Left hindlimb (tissue), 1 donor: ENCODE measurements at places on chromosomes 6 and 20.

DNA sequence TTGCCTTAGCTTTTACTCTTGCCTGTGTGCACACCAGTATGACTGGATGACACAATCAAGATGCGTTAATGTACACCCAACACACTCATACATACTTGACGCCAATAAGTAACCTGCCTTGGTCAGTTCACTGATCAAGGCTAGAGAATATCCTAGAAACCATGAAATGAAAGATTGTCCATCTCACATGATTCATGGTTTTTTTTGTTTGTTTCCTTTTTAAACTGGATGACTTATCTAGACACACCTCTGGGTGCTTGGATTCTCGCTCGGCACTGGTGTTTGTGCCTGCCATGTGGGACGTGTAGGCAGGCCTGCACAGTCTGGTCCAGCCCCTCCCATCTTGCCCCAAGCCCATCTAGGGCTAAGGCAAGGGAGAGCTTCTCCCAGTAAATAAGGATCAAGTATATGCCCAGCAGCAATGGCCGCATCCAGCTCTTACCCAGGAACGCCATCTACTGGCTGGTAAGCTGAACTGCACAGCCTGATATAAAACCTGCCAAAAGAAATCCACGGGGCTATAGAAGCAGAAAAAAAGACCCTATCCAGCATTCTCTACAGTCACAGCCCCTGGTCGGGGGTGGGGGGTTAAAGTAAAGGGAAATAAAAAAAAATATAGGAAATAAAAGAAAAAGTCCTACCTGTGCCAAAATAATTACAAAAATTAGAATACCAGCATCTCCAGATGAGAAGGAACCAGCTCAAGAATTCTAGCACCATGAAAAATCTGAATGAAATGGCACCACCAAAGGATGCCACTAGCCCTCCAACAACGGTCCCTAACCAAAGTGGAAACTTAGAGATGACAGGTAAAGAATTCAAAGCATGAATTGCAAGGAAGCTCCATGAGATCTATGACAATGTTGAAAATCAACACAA, 73.3 kb downstream of the OTOR start:
- no peak for DNase-seq

- DNase-seq = no peak
Observed at GRCh38 chr6:72793641-72794395, 172.0 kb downstream of the KCNQ5 start.

DNA sequence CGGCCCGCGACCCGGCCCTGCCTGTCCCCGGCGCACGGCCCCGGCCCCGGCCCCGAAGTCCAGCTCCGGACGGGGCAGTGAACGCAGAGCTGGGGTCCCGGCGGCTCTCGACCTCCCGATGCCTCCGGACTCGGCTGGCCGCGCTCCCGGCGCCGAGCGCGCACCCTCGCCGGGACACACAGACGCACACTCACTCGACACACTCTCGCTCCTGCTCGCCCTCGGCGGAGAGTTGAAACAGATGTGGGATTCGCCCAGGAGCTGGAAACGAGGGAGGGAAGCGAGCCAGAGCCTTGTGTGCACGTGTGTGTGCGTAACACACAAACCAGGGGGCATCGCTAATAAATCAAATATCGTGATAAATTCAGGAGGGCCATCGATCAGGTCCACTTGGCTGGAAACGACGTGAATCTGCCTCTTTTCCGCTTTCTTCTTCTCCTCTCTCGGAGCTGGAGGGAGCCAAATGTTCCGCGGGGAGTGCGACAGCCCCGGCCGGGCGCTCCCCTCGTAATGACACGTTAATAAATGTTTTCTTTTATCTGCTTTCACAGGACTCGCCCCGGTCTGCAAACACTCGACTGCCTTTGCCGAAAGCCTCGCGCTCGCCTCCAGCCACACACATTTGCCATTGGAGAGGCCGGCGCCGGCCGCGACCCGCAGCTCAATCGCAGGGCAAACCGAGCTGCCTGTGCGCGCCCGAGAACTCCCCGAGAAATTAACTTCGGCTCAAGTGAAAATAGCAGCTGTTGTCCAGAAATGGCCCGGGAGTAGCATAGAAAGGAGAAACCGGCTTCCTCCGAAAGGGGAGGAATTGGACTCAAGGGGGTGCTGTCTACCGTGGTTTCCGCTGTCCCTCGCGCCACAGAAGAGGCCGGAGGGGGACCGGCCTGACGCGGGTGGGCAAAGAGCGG, 828 bp upstream of the SULF2 start:
- DNase-seq = peak; percentile 91

- DNase-seq = no peak
Observed at GRCh38 chr6:1230281-1230680, 81.6 kb upstream of the FOXQ1 start.

- no peak for DNase-seq
Observed at GRCh38 chr20:34615477-34615876, 57.0 kb downstream of the MAP1LC3A start.

GRCh38 chr6:112415366-112415765, 68.2 kb downstream of the RFPL4B start:
- no peak for DNase-seq

GRCh38 chr6:2061880-2062279, 183.5 kb downstream of the GMDS start:
- no peak for DNase-seq

- DNase-seq = no peak
Observed at GRCh38 chr20:57735831-57736737, 26.3 kb upstream of the PMEPA1 start.

DNA sequence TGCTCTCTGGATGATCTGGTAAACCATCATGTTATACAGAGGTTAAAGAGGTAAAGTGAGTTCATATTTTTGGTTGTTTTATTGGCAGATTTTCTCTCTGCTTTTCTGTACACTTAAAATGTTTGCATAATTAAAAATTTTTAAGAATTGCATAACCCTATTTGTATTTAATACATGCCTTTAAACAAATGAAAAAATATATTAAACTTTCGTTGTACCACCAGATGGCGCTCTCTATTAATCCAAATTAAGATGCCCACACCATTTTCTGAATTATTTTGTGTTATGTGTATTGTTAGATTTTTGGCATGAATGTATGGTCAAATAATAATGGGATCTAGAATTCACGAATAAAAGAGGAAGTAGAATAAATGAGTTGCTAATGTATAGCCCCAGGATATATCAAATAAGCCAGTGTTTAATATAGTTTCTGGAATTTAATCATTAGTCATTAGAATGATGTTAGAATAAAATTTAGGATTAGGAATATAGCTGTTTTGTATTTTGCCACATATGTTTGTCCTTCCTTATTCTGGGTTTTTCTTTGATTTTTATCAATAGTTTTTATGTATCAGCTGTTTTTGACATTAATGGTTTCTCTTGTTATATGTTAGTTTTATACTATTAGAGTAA, 38.9 kb downstream of the SMAP1 start:
- DNase-seq = no peak

DNA sequence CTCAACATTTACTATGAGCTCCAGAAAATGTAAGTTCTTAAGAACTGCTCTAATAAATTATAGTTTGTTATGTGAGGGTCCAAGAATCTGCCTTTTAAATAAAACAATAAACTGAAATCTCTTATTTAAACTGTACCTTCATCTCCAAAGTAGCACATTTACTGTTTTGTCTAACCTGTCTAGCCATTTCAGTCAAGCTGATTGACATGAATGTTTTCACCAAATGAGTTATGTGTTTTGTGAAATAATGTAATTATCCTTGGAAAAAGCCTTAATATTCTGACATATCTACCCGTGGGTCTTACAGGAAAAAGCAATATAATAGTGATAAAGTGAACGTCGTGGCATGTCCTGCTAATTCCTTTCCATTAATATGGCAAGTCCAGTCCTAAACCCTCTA, 57.8 kb downstream of the OPRM1 start:
- no peak for DNase-seq

DNA sequence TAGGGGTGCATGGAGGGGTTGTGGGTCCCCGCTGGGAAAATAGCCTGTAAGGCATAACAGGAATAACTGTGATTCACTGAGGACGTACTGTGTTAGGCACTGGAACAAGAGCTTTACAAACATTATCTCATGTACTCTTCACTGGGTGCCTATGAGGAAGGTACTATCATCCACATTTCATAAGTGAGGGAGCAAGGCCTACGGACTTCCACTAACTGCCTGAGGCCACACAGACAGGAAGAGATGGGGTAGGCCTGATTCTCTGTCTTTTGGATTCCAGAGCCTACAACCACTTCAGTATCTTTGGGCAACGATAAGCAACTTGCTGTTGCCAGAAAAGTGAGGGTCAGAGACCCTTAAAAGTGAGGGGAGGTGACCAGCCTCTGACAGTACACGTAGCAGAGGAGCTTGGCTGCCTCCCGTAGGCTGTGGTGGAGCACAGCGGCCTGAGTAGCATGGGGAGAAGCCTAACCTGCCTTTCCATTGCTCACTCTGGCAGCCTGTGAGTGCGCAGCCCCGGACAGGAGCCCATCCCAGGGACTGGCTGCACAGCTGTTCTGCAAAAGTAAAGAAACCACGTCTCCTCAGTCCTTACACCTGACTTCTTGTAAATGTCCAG, 30.4 kb downstream of the PSMB1 start:
- DNase-seq = no peak

DNA sequence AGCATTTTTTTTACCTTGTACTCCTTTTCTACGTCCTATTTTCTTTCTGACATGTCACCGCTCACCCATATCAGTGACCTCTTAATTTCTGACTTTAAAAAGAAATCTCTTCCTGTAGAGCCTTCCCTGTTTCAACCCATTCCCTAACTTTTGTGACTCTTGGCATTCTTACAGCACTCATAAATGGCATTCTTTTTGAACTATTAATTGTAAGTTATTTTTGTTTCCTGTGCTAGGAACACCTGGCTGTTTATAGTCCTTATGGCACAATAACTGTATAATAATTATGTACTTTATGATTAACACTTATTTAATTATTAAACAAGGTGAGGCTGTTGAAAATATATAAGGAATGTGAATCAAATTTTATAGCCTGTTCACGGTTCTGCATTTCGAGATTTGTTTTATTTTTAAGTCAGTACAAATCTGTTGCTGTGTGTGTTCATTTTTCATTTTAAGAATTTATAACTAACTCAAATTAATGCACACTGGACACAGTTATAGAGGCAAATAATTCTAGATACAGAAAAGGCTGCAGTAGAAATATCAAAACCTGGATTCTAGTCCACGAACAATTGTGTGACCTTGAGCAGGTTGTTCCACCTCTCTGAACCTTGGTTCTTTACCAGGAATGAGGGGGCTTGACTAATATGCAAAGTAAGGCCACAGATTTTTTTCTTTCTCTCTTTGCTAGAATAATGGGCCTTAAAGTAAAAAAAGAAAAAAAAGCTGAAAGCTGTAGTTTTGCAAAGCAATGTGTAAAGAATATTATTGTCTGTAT, 1.5 kb downstream of the KIZ start:
- DNase-seq = no peak

- DNase-seq = no peak
Observed at GRCh38 chr6:51868591-51869355, 218.6 kb downstream of the PKHD1 start.

- no peak for DNase-seq
Observed at GRCh38 chr6:158913580-158913979, 86.4 kb downstream of the RSPH3 start.

DNA sequence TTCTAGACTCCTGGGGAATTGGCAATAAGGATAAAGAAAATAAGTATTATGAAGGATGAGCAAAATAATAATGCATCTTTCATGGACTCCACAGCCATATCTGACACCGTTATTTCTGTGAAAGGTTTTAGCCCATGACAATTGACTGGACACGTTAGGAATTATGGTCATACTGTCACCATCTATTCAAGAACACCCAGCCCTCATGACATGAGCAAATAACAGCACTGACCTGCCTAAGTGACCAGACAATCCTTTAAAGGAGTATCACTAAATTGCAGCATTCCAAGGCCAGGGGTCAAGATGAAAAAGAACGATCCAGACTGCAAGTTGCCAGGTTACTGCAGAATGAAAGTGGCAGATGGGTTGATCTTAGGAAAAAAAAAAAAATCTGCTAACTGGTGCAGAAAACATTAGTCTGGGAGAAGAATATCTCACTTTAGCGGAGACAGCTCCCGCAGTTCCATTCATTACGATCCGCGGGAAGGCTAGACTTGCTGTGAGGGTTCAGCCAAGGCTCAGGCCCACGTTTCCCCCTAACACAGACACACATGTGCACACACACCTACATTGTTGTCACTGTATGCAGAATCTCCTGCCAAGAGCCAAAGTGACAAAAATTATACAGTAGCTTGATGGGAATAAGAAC, 237.7 kb upstream of the AGPAT4 start:
- DNase-seq = no peak

DNA sequence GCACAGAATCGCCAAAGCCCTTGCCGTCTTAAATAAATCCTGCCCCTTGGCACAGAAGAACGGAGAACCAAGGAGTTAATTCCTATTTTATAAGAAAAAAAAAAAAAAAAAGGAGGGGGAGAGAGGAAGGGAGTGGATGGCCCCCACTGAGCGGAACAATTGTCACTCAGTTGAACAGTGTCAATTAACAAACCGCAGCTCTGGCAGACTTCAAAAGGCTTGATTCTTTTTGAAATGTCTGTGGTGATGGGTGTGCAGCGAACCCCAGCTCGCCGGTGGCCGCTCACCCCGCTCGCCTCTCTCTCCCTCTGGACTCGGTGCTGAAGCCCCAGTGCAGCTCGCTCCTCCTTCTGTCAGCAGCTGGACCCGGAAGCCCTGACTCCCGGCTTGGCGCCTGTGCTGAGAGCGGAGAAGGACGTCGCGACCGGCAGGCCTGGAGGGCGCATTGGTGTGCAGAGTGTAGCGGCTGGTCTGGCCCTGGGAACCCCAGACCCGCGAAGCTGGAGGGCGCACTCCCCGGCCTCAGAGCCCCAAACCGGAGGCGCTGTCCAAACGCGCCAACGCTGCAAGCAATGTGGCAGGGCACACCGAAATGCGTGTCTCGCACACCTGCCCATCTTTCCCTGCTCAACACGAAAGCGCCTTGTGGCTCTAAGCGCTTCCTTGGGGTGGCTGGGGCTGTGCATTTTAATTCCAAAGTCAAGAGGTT, 3.4 kb downstream of the LINC00237 start:
- DNase-seq = no peak

GRCh38 chr6:88494401-88495140, 328.4 kb upstream of the CNR1 start:
- no peak for DNase-seq

GRCh38 chr6:165206798-165207197, 102.6 kb downstream of the C6orf118 start:
- no peak for DNase-seq

GRCh38 chr6:79375635-79376337, 141.3 kb upstream of the HMGN3 start:
- no peak for DNase-seq

DNA sequence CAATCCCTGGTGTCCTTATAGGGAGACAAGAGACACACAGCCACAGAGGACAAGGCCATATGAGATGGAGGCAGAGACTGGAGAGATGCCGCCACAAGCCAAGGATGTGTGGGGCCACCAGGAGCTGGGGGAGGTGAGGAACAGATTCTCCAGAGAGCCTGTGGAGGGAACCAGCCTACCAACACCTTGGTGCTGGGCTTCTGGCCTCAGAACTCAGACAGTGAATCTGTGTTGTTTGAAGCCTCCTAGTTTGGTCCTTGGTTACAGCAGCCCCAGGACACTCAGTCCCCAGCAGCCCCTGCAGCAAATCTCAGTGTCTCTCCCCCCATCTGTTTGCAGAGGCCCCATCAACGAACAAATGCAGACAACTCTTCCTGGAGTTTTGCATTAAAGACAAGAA, 73.2 kb upstream of the BHLHE23 start:
- no peak for DNase-seq

GRCh38 chr6:110053395-110054240, 75.5 kb downstream of the GPR6 start:
- DNase-seq = no peak
